Right renal pelvis (tissue), 4 donors: ENCODE measurements at places on chromosomes 12 and 14. TPM values are rescaled to one million over a fixed set of nuclear protein-coding genes. Genes with fewer than 3 reads are reported as not detected.

CIDEB gene
- polyA plus RNA-seq, result 25.1 TPM

DNA sequence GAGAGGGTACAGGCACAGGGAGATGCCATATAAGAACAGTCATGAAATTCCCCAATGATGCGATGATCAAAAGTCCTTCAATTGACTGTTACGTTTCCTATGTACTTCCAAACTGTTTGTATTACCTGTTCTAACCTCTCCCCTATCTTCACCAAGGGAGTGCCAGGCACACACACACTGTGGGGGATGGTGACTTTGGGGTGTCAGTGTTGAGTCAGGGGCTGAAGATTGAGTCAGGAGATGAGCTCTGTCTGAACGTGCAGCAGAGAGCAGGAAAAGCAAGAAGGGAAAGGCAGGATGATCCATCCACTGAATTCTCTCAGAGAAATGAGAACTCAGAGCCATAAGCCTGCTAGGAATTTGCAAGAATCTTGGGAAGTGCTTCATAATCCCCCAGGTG, 153.4 kb downstream of the EFCAB11 start:
- DNase-seq, result no peak

DNA sequence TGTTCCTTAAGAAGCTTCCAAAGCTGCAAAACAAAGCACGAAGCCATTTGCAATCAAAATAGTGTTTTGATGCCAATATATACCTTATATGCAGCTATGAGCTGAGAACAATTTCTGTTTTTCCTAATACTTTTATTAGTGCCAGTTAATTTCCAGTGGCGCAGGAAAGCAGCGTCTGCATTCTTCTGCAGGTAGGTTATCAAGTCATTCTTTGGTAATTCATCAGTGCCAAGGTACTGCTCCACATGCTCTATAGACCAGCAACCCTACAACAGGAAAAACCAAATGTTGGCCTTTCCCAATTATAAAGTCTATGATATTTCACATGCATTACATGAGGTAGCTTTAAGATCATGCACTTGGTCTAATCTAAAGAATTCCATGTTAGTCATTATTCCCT, 87.6 kb upstream of the STRN3 start:
- DNase-seq, result no peak

DNA sequence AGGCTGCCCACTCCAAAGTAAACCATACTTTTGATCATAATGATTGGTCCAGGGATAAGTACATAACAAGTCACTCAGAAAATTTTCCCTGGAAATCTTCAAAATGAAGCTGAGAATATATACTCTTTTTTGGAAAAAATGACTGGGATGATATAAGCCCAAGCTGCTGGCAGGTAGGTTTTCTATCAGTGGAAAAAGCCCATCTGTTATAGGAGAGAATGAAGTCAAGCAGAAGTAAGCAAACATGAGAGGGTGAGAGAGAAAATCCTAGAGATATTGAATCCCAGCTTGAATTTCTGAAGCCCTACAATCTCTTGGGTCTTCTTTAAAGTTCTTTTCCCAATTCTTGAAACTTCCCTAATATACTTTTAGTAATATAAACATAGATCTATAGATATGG, 37.3 kb upstream of the ZDHHC17 start:
- DNase-seq, result no peak

GRCh38 chr12:2353281-2353680, 300.5 kb downstream of the CACNA1C start:
- DNase-seq, result no peak

DNA sequence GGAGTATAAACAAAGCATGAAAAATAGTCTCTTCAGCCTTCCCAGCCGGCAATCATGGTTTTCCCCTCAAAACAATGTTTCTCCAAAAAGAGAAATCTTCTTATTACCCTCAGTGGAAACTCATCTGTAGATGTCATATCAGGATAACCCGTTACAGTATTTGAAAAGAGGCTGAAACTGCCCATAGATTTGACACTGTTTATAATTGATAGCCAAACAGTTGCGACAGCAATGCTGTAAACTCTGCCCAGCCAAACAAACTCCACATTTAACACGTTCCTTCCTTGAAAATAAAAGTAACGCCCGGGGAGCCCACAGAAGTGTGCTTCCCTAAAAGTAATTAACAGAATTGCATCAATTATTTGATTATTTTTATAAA, 201.3 kb upstream of the FOXN3 start:
- peak; percentile 35 for DNase-seq

BCL2L2 gene
- polyA plus RNA-seq, result 43.1 TPM

GRCh38 chr12:8829621-8830020, 7.2 kb downstream of the A2ML1 start:
- DNase-seq, result no peak

- no peak for DNase-seq
These were observed at the start of gene RDH16 for GRCh38 chr12:56957229-56958052. Gene RDH16, minus strand, starts transcription at chr12:56957608. Its CDS starts 146 bp downstream, at chr12:56957462.

DNA sequence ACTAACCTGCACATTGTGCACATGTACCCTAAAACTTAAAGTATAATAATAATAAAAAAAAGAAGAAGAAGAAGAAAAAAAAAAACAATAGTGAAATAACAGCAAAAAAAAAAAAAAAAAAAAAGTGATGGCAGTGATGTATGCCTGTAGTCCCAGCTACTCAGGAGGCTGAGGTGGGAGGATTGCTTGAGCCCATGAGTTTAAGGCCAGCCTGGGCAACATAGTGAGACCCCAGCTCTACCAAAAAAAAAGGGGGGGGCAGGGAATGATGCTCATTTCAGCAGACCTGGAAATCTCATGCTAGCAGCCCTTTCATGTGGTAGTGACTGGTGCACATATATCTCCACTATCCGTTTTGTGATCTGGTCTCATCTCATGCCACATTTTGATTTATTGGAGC, 20.8 kb downstream of the TRAFD1 start:
- DNase-seq, result no peak

DNA sequence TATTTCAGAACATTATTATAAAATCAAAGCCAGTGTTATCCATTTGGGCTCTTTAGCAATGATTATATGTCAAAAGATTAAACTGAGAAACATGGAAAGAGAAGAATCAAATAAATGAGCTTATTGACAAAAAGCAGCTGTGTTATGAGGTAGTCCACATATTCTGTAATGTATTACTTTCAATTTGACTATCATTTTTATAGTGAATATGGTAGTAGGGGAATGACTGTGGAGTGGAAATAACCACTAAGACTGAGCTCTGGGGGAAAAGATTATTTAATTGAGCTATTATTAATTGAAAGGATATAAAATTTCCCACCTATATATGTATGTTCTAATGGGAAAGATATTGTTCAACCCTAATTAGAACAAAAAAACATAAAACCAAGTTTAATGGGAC, 381.3 kb downstream of the TMTC2 start:
- DNase-seq, result no peak

RBM19 gene
- polyA plus RNA-seq, result 26.9 TPM

DNA sequence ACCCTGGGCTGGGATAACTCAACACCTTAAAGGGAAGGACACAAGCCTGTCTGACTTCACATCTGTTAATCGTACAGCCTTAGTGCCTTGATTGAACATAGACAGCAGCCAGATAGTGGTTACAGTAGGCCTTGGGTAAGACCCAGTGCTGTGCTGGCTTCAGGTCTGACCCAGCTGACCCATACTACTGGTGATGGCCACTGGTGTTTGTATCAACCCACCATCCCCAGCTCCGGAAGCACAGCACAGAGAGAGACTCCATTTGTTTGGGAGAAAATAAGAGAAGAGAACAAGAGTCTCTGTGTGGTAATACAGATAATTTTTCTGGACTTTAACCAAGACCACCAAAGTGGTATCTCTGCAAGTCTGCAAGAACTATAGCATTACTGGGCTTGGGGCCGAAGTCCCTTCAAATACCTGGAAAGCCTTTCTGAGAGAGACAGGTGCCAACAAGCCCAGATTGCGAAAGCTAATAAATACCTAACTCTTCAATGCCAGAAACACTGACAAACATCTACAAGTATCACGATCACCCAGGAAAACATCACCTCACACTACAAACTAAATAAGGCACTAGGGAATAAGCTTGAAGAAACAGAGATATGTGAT, 330.1 kb upstream of the GARIN2 start:
- DNase-seq, result no peak

DNA sequence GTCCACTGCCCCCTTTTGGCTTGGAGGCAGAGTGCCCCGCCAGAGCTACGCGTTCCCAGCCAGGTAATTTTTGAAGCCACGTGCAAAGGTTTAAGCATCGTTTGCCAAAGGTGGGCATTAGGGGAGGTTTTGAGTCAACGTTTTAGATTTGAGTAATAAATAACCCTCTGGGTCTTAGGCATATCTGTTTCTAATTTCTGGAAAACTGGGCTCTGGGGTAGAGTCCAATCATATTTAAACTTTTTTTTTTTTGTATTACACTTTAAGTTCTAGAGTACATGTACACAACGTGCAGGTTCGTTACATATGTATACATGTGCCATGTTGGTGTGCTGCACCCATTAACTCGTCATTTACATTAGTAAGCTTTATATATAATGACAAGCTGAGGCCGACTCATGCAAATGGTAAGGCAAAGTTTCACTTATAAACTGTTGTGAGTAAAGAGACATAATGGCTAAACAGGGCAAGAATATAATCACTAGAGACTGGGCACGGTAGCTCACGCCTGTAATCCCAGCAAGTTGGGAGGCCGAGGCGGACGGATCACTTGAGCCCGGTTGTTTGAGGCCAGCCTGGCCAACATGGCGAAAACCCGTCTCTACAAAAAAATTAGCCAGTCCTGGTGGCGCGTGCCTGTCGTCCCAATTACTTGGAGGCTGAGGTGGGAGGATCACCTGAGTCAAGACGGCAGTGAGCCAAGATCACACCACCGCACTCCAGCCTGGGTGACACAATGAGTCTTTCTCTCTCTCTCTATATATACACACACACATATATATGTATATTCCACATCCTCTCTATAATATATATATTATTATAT, 491 bp upstream of the NR2C1 start:
- DNase-seq, result no peak

GRCh38 chr12:11688379-11688778, 38.9 kb downstream of the ETV6 start:
- DNase-seq, result no peak

GRCh38 chr12:12474471-12474928, 88.2 kb downstream of the DUSP16 start:
- no peak for DNase-seq

DNA sequence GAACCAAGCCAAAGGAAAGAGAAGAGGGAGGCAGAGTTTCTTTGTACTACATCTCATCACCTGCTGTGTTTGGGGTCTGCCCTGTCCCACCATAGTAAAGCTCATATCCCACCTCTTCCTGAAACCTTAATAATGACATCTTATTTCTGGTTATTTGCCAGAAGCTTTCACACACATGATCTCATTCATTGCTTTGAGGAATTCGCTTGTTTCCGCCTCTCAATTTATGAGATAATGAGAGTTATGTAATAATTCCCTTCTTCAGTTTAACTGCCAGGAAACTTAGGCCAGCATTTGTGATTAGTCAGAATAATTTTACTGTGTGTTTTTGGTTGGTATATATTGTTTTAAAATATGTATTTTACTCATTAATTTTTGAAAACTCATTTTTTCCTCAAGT, 205.2 kb downstream of the CACNA1C start:
- no peak for DNase-seq

HPD gene
- polyA plus RNA-seq, result 4.0 TPM

GRCh38 chr12:22242726-22243125, 91.8 kb downstream of the ST8SIA1 start:
- DNase-seq, result no peak

DNA sequence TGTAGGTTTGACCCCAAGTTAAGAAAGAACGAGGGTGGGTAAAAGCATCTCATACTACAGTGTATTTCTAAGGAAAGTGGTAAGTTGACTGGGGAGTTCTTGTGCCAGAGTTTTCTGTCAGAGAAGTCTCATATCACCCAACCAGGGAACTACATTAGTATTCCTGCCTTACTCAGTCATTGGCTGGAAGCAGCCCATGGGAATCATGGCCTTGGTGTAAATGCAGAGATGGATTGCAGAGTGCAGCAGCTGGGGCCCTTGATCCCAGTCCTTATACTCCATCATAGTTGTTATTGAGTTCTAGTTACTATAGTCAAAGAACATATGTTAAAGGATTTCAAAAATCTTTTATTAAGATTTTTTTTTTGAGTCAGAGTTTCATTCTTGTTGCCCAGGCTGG, 105.8 kb downstream of the MNAT1 start:
- no peak for DNase-seq

- no peak for DNase-seq
These were observed 119.7 kb upstream of the PDE3A start for GRCh38 chr12:20248646-20249045.

ITPK1 gene
- 31.4 TPM for polyA plus RNA-seq

DNA sequence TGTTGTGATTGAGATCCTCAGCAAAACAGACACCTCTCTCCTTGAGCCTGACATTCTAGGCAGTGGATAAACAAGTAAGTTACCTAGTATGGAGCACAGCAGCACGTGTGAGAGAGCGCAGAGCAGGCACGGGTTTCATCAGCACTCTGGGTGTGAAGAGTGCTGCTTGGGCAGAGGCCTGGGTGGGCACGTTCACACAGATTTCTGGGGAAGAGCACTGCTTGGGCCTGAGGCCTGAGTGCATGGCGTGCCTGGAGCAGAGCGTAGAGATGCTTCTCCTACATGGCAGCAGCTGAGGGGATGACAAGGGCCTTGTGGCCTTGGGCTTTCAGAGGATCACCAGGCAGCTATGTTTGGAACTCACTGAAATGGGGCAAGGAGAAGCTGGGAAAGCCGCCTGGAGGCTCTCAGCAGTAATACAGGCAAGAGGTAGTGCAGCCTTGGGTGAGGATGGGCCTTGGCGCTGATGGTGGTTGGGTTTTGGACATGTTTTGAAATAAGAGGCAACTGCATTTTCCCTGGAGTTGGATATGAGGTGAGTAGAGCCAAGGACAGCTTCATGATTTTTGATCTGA, 17.6 kb downstream of the CKB start:
- no peak for DNase-seq

- peak; percentile 21 for DNase-seq
These were observed 1.2 kb downstream of the PPP1R12A start for GRCh38 chr12:79933532-79934264.

DNA sequence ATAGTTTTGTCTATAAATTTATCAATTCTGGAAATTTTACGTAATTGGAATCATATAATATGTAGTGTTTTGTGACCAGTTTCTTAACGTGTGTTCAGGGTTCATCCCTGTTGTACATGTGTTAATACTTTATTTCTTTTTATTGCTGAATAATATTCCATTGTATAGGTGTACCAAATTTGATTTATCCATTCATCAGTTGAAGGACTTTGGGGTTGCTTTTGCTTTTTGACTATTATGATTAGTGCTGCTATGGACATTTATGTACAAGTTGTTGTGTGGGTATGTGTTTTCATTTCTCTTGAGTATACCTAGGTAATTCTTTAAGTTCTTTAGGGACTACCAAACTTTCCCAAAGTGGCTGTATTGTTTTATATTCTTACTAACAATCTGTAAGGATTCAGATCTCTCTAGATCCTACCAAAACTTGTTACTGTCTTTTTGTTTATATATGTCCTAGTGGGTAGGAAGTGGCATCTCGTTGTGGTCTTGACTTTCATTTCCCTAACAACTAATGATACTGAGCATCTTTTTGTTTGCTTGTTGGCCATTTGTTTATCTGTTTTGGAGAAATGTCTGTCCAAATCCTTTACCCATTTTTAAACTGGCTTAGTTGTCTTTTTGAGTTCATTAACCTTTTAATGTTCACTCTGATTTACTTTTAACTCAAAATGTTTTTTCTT, 14.9 kb downstream of the VRK1 start:
- no peak for DNase-seq

GRCh38 chr12:3761116-3761735, 8.3 kb upstream of the CRACR2A start:
- DNase-seq, result no peak

FAR2 gene
- 41.8 TPM for polyA plus RNA-seq

PMCH gene
- polyA plus RNA-seq, result 1.1 TPM
